NCI-H1436 treated with DMSO at 0.1 percent for 48 hours (cell line): ENCODE measurements at places on chromosomes 2 and 18.

- no peak for DNase-seq
Observed at GRCh38 chr18:49381267-49381845, 79.1 kb downstream of the DYM start.

DNA sequence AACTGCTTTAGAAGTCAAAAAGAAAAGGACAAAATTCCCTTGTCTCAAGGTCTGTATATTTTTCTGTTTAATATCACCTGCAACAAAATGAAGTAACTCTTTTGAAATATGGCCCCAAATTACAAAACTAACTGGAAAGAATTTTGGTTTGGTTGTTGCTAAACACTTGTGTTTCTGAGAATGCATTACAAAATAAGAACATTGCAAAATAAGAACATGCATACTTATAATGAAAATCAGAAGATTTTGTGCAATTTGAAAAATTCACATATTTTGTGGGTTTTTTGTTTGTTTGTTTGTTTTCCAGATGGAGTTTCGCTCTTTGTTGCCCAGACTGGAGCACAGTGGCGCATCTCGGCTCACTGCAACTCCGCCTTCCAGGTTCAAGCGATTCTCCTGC is 21.8 kb downstream of the NDUFB3 start:
- no peak for DNase-seq

DNA sequence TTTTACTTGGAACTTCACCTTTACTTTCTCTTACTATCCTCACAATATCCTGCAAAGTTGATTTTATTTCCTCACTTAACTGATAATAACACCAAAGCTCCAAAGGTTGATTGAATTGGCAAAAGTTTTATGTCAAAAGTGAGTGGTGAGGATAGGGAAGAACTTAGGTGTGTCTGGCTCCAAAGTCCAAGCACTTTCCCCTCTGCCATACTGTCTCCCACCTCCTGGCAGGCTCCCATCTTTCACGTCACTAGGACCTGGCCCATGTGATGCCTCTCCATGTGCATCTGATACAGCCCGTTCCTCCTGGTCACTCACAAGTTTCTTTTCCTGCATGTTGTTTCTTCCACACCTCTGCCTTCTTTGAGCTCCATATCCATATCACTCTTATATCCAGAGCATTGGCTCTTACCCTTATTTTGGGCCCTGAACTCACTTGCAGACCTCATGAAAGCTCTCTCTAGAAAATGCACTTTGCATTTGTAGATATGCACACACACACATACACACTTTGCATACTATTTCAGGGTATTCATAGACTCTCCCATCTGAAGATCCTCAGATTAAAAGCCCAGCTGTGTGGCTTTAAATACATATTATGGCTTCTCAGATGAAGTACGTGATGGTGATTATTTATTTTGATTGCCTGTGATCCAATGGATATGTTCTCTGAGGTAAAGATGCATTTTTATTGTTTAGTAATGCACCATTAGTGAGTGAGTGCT is 12.3 kb downstream of the MEP1B start:
- no peak for DNase-seq

GRCh38 chr2:168666339-168666738 is 136.1 kb upstream of the NOSTRIN start:
- DNase-seq = no peak

- DNase-seq = peak; percentile 29
Observed at GRCh38 chr18:57208047-57208446, 61.2 kb downstream of the BOD1L2 start.

DNA sequence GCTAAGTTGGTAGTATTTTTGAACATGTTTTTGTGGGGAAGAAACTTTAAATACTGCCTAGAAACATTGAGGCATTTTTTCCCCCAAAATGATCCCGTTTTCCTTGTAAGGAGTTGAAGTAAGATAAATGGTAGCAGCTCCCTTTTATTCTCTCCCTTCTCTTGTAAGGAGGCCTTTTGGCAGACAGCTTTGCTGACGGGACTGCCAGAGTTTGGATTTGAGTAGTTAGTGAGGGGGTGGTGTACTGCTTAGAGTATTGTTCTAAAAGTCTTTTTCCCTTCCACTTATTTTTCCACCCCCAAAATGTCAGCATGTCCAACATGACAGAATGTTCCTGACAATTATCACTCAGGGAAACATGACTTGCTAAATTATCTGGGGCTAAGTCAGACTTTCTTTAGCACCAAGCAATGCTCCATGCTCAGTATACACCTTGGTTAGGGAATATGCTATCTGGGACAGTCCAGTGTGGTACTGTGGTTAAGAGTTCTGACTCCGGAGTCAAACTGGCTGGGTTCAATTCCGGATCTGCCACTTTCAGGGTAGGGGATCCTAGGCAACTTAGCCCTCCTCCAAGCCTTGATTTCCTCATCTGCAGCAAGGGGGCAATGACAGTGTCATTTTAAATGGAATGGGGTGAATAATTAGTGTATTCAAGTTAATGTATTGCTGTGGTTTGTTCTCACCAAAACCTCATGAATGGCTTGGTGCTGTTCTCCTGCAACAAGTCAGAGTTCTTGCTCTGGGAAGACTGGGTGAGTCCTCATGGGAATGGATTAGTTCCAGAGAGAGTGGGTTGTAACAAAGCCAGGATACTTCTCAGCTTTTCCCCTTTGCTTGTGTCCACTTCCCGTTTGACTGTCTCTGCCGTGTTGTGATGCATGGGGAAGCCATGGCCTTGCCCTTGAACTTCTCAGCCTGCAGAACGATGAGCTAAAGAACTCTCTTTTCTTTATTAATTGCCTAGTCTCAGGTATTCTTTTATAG is 116.2 kb downstream of the TANC1 start:
- no peak for DNase-seq

GRCh38 chr2:135798762-135799161 is 38.2 kb downstream of the LCT start:
- DNase-seq = no peak

DNA sequence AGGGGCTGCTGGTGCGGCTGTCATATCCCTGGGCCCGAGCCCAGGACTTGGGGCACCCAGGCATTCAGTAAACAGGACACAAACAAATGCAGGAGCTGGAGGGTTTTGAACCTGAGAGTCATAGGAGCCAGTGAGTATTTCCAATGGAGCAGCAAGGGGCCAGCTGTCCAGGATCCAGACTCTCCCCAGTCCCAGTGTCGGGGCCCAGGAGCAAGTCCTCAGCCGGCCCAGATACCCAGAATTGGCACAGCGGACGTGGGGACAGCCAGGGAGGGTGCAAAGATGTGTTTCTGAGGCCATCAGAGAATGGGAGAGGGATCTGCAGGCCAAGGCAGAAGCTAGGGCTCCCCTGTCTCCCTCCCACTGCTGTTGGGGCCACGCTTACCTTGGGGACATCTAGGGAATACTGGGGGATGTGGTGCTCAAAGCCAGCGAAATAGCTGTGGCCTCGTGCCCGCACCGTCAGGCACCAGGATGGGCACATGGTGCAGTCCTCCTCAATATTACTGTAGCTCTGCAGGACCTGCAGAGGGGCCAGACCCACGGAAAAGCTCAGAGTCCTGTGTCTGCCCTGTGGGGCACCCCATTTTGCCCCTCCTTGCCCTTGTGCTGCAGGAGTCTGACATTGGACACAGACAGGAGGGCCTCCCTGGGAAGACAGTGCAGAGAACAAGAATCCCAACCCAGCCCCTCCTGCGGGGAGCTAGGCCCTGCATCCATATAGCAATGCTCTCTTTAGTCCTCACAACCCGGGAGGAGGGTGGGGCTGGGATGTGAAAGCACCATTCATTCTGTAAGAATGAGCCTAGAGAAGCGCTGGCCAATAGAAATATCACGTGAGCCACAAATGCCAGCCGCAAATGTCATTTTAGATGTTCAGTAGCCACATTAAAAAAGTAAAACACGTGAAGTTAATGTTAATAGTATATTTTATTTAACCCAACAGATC is 15.4 kb downstream of the CFAP65 start:
- DNase-seq = no peak

DNA sequence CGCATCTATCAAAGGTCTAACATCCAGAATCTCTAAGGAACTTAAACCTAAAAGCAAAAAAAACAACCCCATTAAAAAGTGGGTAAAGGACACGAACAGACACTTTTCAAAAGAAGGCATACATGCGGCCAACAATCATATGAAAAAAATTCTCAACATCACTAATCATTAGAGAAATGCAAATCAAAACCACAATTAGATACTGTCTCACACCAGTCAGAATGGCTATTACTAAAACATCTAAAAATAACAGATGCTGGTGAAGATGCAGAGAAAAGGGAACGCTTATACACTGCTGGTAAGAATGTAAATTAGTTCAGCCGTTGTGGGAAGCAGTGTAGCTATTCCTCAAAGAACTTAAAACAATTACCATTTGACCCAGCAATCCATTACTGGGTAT is 38.0 kb downstream of the PPP3R1 start:
- DNase-seq = no peak

DNA sequence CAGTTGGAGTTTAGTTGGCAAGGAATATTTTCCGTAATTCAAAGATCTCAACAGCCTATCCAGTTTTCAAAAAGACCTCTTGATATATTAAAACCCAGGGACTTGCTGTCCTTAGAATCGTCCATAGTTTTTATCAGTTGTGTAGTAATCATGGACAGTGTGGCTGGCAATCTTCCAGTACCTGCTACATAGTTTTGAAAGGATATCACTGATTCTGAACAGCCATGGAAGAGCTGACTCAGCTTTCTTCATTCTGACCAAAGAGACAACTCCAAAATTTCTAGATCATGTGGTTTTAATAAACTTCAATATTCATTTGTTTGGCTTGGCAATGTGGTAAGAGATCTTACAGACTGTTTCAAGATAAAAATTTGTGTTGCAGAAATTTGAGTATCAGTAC is 616.7 kb downstream of the TDRD15 start:
- DNase-seq = no peak
